ENCODE measurements at places on chromosomes 3 and 15.

DNA sequence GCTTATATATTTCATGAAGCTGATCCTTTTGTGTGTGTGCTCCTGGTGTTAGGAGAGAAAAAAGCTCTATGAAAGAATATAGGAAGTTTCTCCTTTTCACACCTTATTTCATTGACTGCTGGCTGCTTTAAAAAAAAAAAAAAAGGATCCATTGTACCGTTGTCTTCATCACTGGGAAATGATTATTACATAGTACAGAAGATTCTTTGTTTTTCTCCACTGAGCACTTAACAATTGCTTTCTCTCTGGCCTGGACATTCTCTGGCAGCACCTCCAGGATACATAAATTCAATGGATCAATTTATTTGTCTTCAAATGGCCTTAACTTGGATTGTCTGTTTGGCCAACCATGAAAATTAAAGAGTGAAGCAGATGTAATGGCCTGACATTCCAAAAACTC lies 37.2 kb downstream of the DPH3 start:
- DNase-seq = no peak

DNA sequence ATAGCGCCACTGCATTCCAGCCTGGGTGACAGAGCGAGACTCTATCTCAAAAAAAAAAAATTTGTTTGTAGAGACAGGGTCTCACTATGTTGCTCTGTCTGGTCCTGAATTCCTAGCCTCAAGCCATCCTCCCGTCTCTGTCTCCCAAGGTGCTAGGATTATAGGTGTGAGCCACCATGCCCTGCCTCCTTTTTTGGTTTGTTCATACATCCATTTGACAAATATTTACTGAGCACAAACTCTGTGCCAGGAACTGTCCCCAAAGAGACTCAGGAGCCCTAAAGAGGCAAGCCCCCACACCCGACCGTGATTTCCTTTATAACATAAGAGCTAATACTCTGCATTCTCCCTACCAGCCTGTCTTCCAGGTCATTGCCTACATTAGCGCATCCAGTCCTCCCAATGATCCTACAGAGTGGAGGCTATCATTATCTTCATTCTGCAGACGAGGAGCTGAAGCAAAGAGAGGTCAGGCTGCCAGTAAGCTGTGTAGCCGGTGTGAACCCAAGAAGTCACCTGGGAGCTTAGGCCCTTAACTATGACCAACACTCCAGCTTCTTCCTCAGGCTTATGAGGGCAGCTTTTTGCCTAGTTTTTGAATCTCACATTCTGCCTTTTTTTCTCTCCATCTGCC lies 6.3 kb upstream of the PXK start:
- no peak for DNase-seq

- DNase-seq = no peak
Measured at GRCh38 chr3:15321349-15321748, 11.0 kb downstream of the SH3BP5 start.

DNA sequence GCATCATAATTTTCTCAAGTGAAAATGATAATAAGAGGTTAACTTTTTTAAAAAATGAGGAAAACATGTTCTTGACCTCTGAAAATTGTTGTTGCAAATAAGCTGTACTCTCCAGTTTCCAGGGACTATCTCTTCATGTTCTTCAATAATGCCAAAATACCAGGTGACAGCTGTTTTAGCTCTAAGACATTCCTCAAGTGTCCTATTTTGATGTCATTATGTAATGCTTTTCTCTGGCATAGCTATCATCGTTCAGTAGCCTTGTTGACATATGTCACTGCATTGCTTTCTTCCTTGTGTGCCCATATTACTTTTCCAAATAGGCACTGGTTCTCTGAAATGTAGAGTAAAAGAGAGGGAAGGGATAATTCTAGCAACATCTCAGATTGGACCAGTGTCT lies 5.7 kb upstream of the FILIP1L start:
- no peak for DNase-seq

DNA sequence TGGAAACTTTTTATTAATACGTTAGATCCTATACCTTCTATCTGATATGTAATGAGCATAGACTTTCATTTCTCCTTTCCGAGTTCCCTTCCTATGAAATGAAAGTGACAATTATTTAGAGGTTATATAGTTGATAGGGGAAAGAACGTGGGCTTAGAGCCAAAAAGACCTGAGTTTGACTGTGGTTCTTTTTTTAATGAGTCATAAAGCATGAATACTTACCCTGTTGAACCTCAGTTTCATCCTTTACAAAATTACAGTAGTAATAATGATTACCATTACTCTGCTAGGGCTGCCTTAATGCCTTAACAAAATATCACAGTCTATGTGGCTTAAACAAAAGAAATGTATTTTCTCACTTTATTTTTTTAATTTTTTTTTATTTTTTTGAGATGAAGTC lies 75.9 kb downstream of the AGBL1 start:
- no peak for DNase-seq

- no peak for DNase-seq
Measured at GRCh38 chr3:196916221-196916620, 26.1 kb downstream of the NCBP2 start.

DNA sequence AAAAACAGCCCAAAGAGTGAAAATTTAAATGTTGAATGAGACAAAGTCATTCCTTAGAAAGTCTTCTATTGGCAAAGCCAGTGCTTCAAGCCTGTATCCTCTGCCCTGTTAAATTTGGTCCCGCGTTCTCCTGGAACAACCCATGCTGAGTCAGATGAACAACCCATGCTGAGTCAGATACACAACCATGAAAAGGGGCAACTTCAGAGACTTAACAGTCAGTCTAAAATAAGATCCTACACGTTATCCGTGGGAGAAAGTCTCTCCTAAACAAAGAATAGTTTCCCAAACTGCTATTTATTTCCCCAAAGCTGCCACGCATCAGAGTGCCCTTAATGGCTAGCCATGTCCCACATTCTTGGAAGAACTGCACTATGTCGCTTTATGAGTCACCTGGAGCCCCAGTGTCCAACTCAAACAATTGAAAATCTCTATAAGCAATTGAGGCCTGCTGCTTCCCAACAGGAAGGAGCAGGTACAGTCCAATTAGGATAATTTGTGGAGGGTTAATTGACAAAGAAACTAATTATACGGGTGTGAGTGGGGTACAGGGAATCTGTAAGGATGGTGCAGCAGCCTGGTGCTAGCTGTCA lies 66.1 kb downstream of the WHAMM start:
- no peak for DNase-seq

DNA sequence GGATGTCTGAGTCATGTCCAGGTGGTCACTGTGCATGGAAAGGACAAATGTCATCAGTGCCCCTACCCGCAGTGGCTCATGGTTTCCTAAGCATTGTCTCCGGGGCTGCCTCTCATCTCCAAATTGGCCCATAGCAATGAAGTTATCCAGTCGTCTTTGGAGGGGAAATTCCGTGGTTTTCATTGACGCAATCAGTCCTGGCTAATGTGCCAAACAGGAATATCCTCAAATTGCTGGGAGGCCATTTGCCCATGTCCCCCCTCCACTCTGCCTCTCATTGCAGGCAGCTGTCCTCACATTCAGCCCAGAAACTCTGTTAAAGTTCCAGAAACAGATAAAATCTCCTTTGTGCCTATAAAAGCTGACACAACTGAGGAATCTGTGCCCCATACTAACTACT lies 81.6 kb downstream of the MCTP2 start:
- no peak for DNase-seq

GRCh38 chr3:12724794-12725193 lies 34.3 kb downstream of the TMEM40 start:
- no peak for DNase-seq

DNA sequence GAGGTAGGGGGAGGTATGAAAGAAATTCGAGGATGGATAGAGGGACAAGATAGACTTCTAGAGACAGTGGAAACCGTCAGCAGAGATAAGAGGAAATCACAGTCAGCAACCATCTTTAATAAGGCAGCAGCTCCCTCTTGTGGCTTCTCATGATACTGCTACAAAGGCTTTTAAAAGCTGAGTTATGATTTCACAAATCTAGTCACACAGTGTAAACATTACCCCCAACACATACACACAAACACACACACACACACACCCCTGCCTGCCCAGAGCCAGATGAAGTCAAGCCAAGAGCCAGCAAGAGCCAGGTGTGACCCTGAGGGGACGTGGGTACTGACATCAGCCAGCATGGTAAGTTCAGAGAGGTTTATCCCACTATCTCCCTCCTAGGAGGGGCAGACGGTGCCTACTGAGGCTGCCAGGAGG lies 18.9 kb upstream of the TGM5 start:
- DNase-seq = peak; percentile 61

GRCh38 chr3:142846779-142847577 lies 41.9 kb downstream of the PCOLCE2 start:
- DNase-seq = no peak

GRCh38 chr3:190209533-190209932 lies 88.8 kb upstream of the P3H2 start:
- DNase-seq = no peak

DNA sequence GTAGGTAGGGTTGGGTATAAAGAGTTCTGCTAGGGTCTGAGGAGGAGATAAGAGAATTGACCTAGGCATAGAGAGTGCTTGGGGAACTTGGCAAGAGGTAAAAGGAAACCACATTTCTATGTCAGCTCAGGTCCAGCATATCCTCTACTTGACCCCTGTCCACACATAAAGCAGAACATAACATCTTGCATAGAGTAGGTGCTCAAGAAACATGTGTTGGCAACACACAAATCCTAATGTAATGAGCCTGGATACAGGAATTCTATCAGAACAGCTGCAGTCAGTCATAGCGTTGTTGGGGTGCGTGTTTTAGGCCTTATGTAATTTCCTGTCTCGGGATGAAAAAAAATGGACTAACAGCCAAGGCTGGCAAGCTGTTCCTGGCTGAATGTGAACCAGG lies 35.0 kb upstream of the PLCL2 start:
- no peak for DNase-seq

GRCh38 chr3:179653096-179653797 lies 407 bp downstream of the USP13 start:
- DNase-seq = peak; percentile 50

DNA sequence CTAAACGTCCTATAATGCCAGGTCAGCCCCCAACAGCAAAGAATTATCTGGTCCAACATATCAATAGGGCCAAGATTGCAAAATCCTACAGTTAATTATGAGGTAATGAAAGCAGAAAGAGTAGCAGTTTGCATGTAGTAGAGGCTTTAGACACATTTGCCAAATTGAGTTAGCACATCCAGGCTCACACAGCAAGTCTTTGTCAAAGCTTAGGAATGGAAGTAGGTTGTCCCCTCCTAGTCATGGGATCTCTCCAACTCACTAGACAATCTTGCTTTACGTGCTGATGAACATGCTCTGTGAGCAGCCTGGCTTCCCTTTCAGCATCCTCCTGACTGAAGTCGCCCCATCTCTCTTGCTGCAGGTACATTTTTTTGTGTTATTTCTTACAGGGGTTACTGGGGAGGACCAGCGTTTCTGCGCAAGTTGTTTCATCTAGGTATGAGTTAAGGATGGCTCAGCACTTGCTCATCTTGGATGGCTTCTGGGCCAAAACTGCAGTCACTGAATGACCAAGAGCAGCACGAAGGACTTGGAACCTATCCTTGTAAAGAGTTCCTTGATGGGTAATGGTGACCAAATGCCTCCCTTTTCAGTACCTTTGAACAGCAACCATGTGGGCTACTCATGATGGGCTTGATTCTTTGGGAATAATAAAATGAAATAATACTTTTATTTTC lies 55.9 kb downstream of the SQOR start:
- no peak for DNase-seq

DNA sequence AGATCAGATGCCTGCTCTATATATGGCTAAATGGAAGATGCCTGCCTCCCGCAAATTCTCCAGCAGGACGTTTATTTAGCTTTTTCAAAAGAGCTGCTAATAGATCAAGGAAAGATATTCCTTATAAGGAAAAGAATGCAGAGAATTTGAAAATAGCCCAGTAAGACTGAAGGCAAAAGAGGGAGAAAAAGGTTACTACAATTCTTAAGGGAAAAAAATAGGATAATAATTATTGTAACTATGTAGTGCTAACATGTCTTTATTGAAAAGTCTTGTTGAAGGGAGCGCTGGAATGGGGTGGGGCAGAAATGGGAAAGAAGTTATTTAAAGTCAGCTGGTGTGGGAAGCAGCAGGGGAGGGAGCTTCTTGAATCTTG lies 2.9 kb downstream of the TPM1 start:
- no peak for DNase-seq

DNA sequence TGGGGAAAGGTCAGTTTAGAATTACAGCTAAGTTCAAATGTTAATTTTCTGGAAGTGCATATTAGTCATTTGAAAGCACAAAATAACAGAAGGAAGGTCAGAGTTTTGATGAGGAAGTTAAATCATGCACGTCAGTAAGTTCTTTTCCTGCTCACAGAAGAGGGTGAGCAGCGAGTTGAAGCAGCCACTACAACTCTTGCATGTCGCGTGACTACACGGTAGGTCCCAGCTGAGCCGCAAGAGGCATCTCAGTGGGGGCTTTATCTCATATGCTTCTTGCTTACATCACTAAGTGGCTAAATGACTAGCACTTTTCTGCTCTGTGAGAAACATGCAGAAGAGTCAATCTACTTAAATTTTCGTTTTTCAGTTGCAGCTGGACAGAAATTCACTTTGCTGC lies 21.3 kb upstream of the SEC62 start:
- peak; percentile 25 for DNase-seq

GRCh38 chr15:92947071-92947730 lies 47.1 kb downstream of the CHD2 start:
- DNase-seq = no peak

DNA sequence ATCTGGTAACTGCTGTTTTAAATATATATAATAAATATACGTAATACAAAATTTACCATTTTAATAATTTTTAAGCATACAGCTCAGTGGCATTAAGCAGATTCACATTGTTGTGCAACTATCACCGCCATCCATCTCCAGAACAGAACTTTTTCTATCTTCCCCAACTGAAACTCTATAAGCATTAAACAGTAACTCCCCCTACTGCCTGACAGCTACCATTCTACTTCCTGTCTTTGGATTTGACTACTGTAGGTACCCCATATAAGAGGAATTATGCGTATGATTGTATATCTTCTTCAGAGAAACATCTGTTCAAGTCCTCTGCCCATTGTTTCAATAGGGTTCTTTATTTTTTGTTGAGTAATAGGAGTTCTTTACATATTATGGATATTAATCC lies 36.8 kb downstream of the EID1 start:
- no peak for DNase-seq

DNA sequence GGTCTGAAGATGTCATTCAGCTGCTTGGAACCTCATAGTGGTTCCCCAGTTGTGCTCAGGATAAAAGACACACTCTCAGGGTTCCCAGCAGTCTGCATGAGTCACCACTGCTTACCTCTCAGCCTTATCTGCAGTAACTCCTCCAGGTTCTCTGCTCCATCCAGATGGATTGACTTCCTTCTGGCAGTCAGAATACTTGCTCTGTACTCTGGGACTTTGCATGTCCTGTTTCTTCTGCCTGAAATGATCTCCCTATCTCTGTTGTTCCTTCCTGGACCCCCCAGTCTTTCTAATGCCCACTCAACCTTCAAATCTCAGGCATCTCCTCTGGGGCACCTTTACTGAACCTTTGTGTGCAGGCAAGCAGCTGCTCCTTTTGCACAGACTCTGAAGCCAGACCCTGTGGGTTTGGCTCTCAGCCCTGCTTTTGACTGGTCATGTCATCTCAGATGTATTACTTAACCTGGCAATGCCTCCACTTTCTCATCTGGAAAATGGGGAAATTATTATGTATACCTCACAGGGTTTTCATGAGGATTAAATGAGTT lies 38.4 kb downstream of the ITPR1 start:
- no peak for DNase-seq

GRCh38 chr3:136546720-136547119 lies 205.5 kb downstream of the STAG1 start:
- no peak for DNase-seq

GRCh38 chr3:24168977-24169376 lies 223.9 kb downstream of the NR1D2 start:
- no peak for DNase-seq

- no peak for DNase-seq
Measured at GRCh38 chr3:156551746-156552145, 3.2 kb downstream of the SSR3 start.

Measured in stimulated activated CD4-positive, alpha-beta T cell treated with anti-CD3 and anti-CD28 coated beads, Interleukin-2, amount 100 ng/mL, for 48 hours (primary cell).